SIG-M5 (cell line): ENCODE measurements at places on chromosomes 6 and 20.

- no peak for DNase-seq
These were observed 3.9 kb downstream of the RAB44 start for GRCh38 chr6:36701401-36701991.

- DNase-seq, result no peak
These were observed 8.5 kb downstream of the SYNGAP1 start for GRCh38 chr6:33428224-33428965.

- no peak for DNase-seq
These were observed 44.2 kb downstream of the AKAP12 start for GRCh38 chr6:151284012-151284411.

DNA sequence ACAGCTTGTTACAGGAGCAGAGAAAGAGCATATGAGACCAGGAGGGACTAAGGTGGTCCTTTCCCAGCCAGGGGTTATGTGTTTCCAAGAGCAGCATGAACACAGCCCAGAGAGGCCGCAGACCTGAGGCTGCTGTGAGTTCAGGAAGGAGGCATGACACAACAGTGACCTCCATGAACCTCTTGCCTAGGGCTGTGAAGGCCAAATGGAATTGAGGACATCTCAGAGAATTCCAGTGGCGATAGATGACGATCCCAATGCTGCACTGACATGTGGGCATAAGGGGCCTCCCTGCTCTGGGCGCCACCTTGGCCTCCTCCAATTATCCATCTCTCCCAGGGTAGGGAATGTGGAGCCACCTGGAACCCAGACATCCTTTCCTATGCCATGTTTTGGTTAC lies 79.9 kb upstream of the FUCA2 start:
- DNase-seq, result no peak

GRCh38 chr6:38631186-38631783 lies 8.4 kb downstream of the BTBD9 start:
- no peak for DNase-seq

GRCh38 chr6:165231177-165231576 lies 78.2 kb downstream of the C6orf118 start:
- no peak for DNase-seq

GRCh38 chr6:153208706-153209105 lies 77.6 kb upstream of the RGS17 start:
- no peak for DNase-seq

GRCh38 chr20:48841196-48841874 lies 13.5 kb upstream of the PREX1 start:
- no peak for DNase-seq

GRCh38 chr6:43263314-43264178 lies 20.3 kb downstream of the TTBK1 start:
- DNase-seq, result no peak

DNA sequence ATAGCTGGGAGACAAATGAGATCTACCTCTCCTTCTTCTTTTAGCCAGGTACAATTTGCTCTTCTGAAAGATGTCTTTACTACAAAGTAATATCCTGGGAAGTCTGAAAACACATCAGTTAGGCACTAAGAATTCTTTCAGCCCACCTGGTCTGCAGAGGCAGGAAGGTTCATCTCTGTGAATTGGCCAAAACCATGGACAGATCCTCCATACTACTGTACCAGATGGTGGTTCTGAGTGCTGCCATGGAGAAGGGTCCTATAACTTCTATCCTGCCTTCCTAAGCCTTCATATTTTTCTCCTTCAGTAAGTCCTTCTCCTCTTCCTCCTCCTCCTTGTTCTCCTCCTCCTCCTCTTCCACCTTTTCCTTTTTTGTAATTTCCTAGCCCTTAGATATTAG lies 11.7 kb upstream of the PCSK2 start:
- no peak for DNase-seq
